ENCODE measurements at places on chromosomes 5 and 9.

- DNase-seq = no peak
These were observed 196.8 kb downstream of the AUH start for GRCh38 chr9:91164724-91165520.

- no peak for DNase-seq
These were observed 1356.3 kb upstream of the ACO1 start for GRCh38 chr9:31028137-31028536.

- no peak for DNase-seq
These were observed 975 bp upstream of the NXNL2 start for GRCh38 chr9:88533951-88534455.

DNA sequence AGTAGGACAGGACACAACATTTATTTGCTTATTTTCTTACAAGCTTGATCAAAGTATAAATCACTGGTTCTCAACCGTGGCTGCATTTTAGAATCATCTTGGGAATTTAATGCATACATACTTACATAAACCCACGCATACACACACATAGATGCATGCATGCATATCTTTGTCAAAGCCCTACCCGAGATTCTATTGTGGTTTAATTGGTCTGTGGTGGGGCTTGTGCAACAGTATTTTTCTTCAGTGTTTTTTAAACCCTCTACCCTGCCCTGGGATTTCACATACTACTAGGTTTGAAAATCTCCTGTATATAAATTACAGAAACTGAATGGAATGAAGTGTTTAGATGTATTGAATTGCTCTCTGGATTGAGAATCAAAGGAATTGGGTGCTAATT, 1166.2 kb downstream of the MAT2B start:
- no peak for DNase-seq

- DNase-seq = no peak
These were observed 17.2 kb upstream of the NDST1 start for GRCh38 chr5:150490754-150491153.

- no peak for DNase-seq
These were observed 446.2 kb downstream of the PLK2 start for GRCh38 chr5:58013542-58014258.

- peak; percentile 72 for DNase-seq
These were observed 928 bp downstream of the HACD4 start for GRCh38 chr9:21030389-21031035.

GRCh38 chr9:121711281-121711680, 59.8 kb downstream of the DAB2IP start:
- no peak for DNase-seq

- DNase-seq = peak; percentile 16
These were observed 29.8 kb downstream of the TARS1 start for GRCh38 chr5:33470544-33470943.

GRCh38 chr9:89524963-89525362, 27.1 kb upstream of the SEMA4D start:
- DNase-seq = no peak

- DNase-seq = no peak
These were observed 9.0 kb upstream of the TIMD4 start for GRCh38 chr5:156971848-156972525.

GRCh38 chr9:11356067-11356466, 743.3 kb upstream of the PTPRD start:
- DNase-seq = no peak

GRCh38 chr5:19605846-19606407, 382.1 kb downstream of the CDH18 start:
- DNase-seq = no peak

DNA sequence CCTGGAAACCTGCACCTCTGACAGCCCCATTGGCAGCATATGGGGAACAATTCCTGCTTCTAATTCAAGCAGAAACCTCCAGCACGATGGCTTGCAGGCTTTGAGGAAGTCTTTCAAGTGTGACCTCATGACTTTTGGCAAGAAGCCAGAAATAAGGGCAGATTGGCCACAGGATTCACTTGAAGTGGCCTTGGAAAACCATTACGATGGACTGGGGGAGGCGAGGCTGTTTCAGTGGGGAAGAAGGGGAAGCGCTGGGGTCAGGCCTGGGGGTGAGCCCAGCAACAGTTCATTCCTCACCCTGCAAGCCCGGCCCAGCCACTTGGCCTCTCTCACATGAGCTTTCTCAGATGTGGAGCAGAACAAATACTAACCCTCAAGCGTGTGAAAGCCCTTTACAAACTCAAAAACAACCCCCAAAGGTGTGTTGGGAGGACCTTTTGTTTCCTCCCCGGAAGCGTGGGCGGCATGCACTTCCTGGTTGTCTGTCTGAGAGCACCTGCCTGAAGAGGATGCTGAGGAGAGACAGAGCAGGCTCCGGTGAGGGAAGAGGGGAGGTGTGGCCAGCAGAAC, 26.9 kb upstream of the EEIG1 start:
- peak; percentile 77 for DNase-seq

GRCh38 chr9:135440620-135441019, 39.0 kb upstream of the PPP1R26 start:
- DNase-seq = no peak

DNA sequence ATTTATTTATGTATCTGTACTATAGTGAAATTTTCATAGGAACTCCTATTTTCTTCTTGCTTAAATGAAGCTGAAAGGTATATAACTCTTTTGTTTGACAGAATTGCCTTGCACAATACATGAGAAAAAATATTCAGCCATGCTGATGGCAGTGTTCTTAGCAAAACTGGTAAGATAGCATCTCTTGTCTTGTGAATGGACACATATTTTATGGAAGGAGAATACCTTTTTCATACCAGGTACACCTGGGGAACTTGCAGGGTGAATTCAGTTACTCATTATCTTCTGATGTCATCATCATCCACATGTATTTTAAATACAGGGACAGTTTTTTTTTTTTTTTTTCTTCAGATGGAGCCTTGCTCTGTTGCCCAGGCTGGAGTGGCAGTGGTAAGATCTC, 49.4 kb downstream of the MAMDC2 start:
- DNase-seq = no peak

DNA sequence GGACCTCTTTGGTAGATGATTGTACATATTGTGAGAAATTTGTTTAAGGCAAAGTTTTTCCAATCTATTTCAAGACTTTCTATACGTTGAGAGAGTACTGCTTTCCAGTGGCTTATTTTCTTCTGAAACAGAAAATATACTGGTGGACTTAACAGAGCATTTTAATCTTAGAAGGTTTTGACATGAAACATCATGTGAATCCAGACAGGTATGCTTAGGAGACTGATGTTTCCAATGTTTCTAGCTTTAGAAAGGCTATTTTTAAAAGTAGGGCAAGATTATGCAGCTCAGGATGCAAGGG, 71.0 kb downstream of the PIK3R1 start:
- no peak for DNase-seq

GRCh38 chr5:103369125-103370120, 110.9 kb downstream of the MACIR start:
- DNase-seq = no peak

- peak; percentile 29 for DNase-seq
These were observed 75.3 kb upstream of the SV2C start for GRCh38 chr5:76007904-76008303.

DNA sequence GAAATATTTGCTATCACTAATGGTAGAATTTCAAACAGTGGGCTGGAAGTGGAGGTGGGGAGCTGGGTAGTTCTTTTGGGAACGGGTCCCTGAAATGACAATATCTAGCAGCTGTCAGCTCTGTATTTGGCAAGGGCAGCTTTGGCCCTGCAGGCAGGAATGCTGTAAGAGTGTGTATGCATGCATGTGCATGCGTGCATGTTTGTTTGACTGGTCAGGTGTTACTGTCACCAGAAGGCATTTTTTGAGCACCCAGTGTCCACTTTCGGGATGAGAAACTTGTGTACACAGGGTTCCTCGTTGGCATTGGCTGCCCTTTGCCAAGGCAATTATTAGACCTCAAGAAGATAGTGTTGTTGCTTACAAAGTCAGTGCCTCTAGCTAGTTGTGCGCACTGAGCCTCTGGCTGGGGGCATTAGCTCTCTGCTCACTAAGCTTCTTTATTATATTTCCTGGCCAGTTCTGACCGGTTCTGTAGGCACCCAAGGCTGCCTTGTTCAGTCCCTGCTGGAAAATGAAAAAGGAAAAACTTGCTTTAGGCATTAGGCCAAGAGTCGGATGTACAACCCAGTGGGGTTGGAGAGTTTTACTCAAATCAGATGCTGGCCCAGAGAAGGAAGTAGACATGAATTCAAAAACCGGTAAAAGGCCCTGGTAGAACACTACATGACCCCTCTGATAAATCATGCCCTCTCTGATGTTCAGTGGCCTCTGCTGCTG, 2.0 kb downstream of the CYFIP2 start:
- no peak for DNase-seq

GRCh38 chr5:59371525-59372127, 521.9 kb downstream of the PDE4D start:
- no peak for DNase-seq

- peak; percentile 57 for DNase-seq
These were observed 235.7 kb downstream of the HSPA4 start for GRCh38 chr5:133287500-133287899.

- no peak for DNase-seq
These were observed 5.2 kb upstream of the LMX1B start for GRCh38 chr9:126608551-126608950.

DNA sequence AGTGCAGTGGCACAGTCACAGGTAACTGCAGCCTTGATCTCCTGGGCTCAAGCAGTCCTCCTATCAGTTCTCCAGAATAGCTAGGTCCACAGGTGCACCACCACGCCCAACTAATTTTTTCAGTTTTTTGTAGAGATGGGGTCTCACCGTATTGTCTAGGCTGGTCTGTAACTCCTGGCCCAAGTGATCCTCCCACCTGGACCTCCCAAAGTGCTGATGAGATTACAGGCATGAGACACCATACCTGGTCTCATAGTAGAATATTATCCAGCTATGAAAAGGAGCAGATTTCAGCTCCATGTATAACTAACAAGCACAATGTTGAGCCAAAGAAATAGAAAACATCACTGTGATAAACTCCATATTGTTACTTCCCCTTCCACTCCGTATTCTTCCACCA, 69.8 kb downstream of the FAM78A start:
- DNase-seq = no peak

DNA sequence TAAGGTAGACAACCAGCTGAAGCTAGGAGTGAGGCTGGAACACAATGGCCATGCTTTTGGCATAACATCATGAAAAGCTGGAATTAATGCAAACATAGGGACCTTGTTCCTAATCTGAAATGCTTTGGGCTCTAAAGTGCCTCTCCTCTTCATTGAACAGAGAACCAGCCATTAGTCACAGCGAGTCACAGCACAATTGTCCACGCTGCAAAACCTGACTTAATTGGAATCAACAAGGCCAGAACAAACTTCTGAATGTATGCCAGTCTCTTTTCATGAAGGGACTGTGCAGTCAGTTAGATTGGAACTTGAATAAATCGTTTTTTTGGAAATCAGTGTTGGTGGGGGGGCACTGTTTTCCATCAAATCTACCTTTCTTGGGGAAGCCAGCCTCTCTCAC, 96.5 kb downstream of the JAKMIP2 start:
- DNase-seq = no peak

GRCh38 chr5:56989676-56990075, 37.8 kb upstream of the MIER3 start:
- DNase-seq = no peak

DNA sequence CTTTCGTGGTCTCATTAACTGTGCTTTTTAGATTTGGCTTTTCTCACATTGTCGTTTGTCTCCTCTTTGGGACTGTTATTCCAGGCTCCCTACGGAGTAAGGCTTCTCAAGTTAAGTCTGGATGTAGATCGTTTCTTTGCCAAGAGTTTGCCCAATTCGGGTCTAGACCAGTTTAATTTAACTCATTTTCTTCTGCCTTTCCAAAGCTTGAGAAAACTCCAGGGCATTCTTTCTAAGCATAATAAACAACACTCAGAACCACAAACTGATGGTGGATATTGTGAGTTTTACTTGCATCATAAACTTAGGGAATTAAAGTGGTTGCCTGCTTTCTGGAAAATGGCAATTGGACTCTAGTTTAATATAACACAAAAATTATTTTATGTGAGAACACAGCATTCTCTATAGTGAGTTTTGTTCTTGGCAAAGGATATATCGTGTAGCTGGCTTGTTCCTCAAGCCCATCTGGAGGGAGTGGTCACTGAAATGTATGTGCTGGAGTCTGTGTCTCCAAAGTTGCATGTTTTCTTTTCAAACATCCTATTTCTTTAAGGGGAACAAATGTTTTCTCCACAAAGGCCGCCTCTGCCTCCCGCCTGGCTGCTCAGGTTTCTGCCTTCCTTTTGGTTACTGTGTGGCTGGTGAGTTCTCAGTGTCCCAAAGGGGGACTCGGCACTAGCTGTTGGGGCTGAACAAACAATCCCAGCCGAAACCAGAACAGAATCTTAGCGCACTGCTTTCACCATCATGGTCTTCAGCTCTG, 211.3 kb upstream of the FBN2 start:
- no peak for DNase-seq

DNA sequence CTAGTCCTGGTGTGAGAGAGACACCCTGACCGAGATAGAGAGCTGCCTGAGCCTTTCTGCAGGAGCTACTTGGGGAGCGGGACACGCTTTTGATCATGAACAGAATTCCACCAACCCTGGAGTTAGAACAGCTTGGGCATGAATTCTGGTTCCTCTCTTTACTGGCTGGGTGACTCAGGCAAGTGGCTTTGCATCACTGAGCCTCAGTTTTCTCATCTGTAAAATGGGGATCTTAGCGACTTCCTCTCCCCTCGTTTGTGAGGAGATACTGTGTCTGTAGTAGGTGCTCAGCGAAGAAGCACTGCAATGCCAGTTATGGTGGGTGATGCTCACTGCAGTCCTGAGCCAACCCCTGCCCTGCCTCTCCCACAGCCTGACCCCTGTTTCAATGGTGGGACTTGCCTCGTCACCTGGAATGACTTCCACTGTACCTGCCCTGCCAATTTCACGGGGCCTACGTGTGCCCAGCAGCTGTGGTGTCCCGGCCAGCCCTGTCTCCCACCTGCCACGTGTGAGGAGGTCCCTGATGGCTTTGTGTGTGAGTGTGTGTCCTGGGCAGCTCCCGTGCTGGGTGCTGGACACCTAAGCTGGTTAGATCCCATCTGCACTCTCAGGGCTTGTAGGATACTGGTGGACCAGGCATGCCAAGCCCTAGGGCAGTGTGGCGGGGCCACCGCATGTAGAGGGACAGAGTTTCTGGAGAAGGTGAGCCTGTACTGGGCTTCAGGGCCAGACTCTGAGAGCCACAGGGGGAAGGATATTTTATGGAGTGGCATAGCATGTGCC, 16.0 kb downstream of the CRB2 start:
- DNase-seq = no peak

DNA sequence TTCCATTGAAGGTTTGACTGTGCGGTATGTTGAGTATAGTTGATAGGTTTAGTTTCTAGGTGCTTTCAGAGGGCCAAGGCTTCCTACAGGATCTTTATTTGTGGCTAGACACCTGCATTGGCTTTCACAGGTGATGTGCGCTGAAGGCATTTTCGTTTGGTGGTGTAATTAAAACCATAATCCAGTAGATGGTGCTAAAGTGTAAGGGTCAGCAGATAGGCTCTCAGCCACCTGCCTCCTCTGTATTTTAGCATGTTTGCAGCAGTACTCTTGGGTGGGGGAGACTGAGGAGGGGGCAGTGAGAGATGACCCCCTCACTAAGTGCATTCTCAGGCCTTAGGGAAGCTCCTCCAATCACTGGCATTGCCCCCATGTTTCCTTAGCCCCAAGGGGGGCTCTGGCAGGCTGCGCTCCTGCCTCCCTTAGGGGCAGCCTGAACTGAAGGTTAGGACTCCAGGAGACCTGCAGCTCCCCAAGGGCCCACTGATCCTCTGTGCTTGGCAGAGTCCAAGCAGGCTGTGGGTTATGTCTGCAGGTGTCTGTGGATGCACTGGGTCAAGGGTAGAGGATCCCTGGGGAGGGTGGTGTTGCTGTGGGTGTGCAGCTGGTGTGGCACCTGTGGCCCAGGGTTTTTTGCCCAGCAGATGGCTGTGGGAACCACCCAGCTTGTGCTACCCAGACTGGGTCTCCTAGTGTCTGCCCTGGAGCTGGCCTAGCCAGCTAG, 23.4 kb downstream of the CDK20 start:
- DNase-seq = peak; percentile 62
